ENCODE measurements at places on chromosomes 12 and 14.

DNA sequence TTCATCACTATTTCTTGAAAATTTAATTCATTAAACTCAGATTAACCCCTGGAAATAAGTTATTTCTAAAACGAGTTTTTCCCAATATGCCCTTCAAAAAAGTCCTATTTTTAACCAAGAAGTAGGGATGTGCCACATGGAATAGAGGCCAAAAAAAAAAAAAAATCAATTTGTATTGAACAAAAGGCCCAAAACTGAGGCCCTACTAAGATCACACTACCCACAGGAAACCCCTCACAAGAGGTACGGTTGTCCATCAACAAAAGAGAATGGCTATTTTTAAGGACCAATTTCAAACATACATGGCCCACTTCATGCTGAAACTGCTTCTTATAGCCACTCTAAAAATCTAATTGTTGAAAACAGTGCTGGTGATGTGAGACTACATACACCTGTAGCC lies 7.5 kb upstream of the BAZ2A start:
- no peak for DNase-seq

- no peak for DNase-seq
Measured at GRCh38 chr12:112599871-112600270, 181.1 kb downstream of the PTPN11 start.

DNA sequence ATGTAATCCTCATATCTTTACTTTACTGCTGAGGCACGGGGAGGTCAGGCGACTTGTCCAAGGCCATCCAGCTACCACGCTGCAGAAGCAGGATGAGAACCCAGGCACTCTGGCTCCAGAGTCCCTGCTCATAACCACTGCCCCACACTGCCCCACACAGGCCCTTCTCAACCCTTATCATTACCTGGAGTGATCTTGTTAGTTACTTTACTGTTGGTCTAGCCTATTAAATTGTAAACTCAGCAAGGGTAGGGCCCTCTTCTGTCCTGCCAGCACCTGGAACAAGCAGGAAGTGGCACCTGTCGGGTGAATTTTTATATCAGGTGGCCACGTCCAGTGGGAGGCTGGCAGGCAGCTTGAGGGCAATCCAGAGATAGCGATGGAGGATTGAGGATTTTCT lies 12.2 kb downstream of the FAIM2 start:
- no peak for DNase-seq

DNA sequence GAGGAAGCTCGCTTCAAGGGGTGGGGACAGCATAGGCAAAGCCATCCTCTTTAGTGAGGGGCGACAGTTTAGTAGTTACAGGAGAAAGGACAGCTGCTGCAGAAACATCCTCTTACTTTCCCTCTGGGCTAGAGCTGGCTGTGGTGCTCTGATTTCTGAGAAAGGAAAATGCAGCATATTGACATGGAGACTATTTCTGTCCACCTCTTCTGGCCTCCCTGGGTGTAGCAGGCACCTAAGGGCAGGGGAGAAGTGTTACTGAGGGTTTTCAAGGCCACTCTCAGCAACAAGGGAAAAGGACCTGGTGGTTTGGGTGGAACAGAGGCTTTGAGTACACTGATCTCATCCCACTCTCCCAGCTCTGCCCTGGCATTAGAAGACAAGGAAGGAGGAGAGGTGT lies 40.0 kb upstream of the CTDSP2 start:
- DNase-seq, result no peak

GRCh38 chr12:32419520-32419960 lies 20.2 kb downstream of the FGD4 start:
- DNase-seq, result no peak

- DNase-seq, result no peak
Measured at GRCh38 chr12:52975820-52976573, 27.1 kb downstream of the KRT18 start.

GRCh38 chr14:33967138-33967537 lies 16.3 kb upstream of the EGLN3 start:
- DNase-seq, result no peak

- DNase-seq, result no peak
Measured at GRCh38 chr14:80607430-80608190, 333.9 kb downstream of the CEP128 start.

DNA sequence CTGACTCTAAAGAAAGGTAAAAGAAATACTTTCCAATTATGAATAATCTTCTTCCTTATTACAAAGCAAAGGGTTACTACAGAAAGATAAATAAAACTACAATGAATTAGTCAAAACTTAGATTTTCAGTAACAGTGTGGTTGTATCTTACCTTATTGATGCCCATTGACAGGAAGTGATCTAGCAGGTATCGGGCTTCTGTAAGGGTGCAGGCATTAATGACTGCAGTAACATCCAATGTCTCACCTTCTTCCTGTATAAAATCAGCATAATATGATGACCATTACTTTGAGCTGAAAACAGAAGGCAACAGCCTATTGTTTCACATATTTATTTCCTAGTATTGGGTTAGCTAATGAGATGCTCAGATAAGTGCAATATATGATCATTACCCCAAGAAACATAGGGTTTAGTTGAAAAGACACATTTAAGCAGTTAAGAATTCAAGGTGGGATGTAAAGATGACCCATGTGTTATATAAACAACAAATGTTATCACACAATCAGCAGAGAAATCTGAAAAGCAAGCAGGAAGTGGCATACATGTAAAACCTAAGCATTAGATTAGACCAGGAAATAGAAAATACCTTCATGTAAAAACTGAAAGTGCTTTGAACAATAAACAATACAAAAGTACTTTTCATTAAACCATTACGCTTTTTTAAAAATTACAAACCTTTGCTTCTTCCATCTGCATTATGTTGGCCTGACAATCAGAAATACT lies 111.2 kb downstream of the KIF21A start:
- no peak for DNase-seq

DNA sequence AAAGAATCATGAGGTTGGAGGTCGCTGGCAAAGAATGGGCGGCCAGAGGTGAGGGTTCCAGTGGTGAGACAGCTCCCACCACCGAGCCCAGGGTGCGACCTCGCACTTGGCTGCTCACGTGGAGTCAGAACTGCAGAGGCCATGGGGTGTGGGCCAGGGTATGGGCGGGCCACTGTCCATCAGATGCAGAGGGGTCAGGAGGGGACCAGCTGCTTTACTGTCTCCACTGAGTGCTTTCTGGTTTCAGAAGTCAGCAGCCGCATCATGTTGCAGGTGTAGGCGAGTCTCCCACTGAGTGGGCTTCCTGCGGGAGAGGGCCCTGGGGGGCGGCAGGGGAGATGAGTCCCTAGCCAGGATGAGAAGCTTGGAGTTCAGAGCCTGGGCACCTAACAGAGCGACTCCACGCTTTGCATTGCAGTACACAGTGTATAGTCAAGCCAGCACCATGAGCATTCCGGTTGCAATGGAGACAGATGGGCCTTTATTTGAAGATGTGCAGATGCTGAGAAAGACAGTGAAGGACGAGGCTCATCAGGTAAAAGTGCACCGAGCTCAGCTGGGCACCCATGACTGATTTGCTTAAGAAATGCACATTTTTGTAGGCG lies 46.9 kb upstream of the DYNC1H1 start:
- DNase-seq, result no peak

GRCh38 chr14:22929104-22929960 lies at the start of gene PRMT5:
TSS of gene PRMT5 (minus strand) at chr14:22929376. CDS start at chr14:22929361, 15 bp downstream.
- peak; percentile 100 for DNase-seq

DNA sequence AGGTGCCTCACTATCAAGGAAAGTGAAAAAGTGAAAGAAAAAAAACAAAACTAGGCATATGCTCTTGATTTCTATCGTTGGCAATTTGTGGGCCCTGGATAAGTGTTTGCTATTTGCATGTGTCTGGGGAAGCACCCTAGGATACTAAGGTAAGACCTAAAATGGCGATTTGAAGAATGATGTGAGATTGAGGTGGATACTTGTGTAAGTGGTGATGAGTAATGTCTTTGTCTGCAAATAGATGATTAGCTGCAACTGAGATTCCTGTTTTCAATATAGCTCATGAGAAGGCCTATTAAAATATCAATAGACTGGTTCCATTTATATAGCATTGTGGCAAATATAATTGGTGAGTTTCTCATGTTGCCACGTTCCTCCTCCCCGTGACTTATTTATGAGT lies 261.7 kb downstream of the NEDD1 start:
- DNase-seq, result no peak

GRCh38 chr12:51318846-51319599 lies 5.0 kb downstream of the BIN2 start:
- DNase-seq, result no peak

- DNase-seq, result no peak
Measured at GRCh38 chr12:2924019-2924418, 33.3 kb downstream of the TULP3 start.

- no peak for DNase-seq
Measured at GRCh38 chr14:74476607-74477006, 16.5 kb downstream of the NPC2 start.

DNA sequence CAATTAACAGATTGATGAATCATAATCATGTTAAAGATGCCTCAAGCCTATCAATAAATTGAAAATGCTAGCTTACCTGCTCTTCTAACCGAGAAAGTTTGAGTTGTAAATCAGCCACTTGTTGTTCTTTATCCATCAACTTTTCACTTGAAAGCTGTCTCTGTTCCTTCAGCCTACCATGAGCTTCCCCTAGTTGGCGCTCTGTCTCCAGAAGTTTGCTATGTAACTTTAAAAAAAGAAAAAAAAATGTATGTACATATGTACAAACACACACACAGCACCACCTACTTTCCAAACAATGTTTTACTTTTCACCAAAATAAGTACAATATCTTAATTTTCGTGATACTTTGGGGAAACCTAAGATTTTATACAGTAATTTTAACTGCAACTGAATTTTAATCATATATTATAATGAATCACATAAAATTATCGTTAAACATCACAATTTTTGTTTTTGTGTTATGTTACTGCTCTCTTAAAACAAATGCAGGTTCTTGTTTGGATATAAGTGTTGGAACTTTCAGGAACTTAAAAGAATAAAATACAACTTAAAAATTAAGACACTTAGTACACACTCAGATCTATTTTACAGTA lies 101.2 kb downstream of the EEA1 start:
- DNase-seq, result peak; percentile 12

DNA sequence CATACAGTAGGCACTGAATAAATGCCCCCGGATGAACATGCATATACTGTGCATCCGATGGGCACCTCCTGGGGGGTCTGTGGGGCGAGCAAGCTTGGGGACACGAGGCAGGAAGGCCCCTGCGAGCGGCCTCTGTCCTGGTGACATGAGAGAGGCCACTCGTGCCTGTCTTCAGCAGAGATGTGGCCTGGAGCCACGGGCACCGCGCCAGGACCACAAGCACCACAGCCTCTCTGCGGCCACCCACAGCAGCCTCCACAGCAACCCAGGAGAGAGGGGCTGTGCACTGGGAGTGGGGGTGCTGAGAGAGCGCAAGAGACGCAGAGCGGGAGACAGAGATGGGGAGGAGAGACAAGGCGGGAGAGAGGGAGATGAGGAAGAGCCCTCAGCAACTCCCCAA lies 118.5 kb downstream of the RFLNA start:
- no peak for DNase-seq

- DNase-seq, result no peak
Measured at GRCh38 chr12:80655751-80656150, 51.7 kb upstream of the MYF6 start.

DNA sequence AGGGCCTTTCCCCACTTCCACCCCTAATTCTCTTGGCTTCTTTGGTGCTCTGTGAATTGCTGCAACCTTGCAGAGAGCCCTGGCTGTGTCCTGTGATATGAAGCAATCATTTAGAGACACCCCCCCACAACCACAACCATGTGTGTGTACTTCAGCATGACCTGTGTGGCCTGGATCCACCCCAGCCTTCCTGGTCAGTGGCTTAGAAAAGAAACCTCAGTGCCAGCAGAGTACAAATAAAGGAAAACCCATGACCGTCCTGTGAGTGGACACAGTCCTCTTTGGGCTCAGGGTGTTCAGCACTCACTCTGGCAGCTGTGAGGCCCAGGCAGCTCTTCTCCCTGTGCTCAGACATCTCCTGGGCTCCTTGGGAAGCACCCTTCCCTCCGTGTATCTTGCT lies 206.6 kb upstream of the DIO3 start:
- DNase-seq, result no peak

DNA sequence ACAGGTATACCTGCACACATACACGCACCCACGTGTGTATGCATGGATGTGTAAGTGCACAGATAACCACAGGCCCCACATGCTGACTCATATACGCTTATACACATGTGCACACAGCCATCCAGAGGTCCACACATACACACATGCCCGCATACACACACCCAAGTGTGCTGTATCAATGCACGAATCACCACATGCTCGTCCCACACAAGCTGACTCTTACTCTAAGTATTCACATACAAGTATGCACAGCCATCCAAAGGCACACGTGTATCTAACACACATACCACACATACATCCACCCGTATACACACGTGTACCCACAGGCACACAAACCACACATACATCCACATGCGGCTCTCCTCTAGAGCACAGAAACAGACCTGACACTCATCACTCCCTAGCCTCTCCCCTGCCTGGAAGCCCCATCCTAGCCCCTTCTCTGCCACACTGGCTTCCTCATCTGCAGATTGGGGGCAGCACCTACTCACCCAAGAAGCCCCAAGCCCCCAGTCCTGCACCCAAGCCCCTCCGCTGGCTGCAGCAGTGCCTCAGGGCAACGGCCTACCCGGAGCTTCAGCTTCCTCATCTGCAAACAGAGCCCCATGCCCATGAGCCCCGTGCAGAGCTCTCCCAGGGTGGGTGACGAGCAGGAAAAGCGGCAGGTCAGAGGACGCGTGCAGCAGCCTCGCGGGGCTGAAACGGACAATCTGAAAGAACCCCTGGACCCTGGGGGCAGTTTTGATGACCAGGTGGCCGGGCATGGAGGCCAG lies 105.4 kb downstream of the NCOR2 start:
- DNase-seq, result no peak

- no peak for DNase-seq
Measured at GRCh38 chr12:118611295-118611694, 234.9 kb downstream of the SUDS3 start.

- DNase-seq, result no peak
Measured at GRCh38 chr14:104287301-104288009, 149.1 kb downstream of the KIF26A start.

DNA sequence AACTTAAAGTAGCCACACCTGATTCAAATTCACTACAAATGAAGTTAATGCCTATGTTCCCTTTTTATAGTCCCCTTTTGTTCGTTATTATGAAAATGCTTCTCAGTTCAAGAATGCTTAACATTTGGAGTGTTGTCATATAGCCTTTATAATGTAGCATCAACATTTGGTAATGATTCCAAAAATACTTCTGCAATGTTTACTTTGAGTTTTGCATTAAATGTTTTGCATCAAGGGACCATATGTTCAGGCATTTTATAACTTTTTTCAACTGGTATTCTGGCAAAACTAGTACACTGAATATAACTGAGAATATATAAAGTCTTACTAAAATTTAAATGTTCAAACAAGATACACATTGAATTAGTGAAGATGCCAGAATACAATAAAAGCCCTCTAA lies 209.6 kb upstream of the SLC16A7 start:
- no peak for DNase-seq

DNA sequence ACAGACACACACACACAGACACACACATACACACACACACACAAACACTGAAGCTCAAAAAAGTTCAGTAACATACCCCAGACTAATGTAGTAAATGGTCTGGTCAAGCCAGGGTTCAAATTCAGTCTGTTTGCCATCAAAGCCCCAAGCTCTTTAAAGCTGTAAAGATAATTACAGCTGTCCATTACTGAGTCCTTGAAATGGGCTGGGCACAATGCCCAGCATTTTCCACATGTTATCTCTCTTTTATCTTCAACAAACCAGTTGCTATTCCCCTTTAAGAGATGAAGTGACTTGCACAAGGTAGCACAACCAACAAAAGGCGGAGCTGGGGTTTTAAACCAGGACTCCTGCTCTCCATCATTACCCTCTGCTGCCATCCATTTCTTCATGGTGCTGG lies 7.6 kb upstream of the UNC119B start:
- DNase-seq, result no peak

Measured in GM04504 (cell line).